ENCODE measurements at places on chromosomes 6 and 20.

DNA sequence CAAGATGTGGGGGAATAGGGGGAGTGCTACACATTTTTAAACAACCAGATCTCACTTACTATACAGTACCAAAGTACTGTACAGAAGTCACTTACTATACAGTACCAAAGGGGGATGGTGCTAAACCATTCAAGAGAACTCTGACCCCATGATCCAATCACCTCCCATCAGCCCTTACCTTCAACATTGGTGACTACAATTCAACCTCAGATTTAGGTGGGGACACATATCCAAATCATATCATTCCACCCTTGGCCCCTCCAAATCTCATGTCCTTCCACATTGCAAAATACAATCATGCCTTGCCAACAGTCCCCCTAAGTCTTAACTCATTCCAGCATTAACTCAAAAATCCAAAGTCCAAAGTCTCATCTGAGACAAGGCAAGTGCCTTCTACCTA is 49.9 kb upstream of the CD2AP start:
- DNase-seq = no peak

- no peak for DNase-seq
These were observed 61.1 kb downstream of the FAM217A start for GRCh38 chr6:4017834-4018170.

DNA sequence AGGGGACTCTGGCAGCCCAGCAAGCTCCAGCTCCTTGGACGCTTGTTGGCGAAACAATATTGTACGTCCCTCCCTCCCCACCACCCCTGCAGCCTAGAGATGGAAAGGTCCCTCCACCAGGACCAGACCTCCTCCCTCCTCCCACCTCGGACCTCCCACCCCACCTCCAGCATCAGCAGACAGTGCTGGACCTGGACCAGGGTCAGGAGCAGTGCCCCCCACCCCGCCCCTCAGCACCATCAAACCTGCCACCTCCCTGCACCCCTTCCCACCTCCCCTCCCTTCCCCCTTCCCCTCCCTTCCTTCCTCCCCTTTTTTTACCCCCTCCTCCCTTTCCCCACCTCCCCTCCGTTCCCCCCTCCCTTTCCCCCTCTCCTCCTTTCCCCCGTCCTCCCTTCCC is 98.4 kb downstream of the TAF4 start:
- no peak for DNase-seq

DNA sequence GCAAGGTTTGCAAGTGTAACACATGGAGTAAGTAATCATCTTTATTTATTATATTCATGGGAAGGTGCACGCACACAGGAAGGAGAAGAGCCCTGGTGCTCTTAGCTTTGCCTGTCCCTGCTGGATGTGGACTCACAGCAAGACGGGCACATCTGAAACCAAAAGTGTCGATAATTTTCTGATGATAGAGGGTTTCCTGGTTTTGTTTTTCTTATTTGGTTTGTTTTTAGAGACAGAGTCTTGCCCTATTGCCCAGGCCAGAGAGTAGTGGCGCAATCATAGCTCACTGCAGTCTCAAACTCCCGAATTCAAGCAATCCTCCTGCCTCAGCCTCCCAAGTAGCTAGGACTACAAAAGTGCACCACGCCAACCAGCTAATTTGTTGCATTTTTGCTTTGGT is 7.8 kb upstream of the KHDC1L start:
- no peak for DNase-seq
